SW 1271 (cell line): ENCODE measurements at places on chromosomes 1 and 21.

DNA sequence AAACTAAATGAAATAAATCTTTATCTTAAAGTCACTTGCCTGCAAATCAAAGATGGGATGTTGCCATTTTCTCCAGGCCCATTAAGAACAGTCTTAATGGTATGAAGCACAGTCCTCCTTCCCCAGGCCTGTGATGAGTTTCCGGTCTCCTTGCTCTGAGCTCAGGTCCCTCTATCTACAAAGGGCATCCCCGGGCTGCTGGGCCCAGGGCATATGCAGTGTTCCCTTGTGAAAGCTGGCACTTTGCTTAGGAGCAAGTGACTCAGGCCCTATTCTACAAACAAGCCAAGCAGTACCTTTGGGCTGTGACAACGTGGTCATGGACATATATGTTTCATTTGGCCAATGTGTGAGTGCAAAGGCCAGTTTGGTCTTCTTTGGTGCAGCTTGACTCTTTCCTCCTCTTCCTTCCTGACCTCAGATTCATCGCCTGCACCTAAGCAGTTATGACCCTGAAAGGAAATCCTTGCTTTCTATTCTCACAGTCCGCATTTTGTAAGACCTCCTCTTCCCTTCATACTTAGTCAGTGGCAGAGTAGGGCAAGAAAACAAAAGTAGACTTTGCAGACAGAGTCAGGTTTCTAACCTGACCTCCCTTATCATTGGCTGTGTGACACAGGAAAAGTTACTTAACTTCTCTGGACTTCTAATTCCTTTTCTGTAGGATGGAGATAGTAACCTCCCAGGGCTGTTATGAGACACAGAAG lies 109.5 kb downstream of the ERG start:
- no peak for DNase-seq

- DNase-seq: no peak
These were observed 81.3 kb upstream of the COL6A1 start for GRCh38 chr21:45900034-45900868.

GRCh38 chr1:221334062-221334461 lies 407.8 kb downstream of the DUSP10 start:
- no peak for DNase-seq

- no peak for DNase-seq
These were observed 12.9 kb downstream of the LACTBL1 start for GRCh38 chr1:22959545-22960360.

DNA sequence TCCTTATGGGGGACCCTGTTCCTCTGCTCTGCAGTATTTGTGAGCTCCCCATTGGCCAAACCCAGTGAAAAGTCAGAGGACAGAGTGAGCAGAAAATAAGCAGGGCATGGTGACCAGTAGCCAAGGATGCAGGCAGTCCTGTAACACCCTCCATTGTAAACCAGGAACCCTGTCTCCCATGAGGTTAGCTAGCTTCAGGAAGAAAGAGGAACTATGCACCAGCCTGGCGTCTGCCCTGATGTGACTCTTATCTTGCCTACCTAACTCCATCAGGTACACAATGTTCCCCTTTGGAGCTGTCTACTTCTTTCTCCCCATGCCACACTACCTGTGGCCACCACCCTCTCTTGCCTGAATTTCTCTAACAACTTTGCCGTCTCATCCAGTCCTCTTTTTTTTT lies 119.2 kb downstream of the LRIG2 start:
- DNase-seq: no peak

DNA sequence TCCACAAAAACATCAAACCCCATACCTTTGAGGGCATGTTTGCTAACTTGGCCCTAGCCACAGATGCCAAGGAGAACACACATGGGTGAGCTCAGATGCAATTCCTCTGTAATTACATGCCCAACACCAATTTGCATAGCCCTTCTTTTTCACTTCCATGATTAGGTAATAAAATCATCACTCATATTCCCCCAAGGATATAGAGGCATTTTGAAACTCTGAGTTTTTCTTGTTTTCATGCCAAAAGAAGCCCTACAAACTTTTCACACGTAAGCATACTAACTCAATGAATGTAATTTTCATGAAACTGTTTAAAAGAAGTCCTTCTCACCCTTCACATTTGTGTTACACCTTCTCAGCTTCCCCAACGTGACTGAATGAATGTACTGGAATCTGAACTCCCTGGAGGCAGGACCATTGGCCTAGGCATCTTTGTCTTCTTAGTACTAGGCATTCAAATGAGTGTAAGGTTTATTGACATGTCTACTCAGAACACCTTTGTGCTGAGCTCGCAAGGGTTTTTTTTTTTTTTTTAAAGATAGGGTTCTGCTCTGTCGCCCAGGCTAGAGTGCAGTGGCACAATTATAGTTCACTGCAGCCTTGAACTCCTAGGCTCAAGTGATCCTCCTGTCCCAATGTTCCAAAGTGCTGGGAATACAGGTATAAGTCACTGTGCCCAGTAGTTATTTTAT lies 31.0 kb downstream of the FBXO42 start:
- no peak for DNase-seq

- no peak for DNase-seq
These were observed 32.8 kb downstream of the DPT start for GRCh38 chr1:168696125-168696760.

GRCh38 chr1:107810291-107810951 lies 154.6 kb downstream of the VAV3 start:
- DNase-seq: no peak

- no peak for DNase-seq
These were observed 25.3 kb downstream of the SLC30A7 start for GRCh38 chr1:100921110-100921706.

- DNase-seq: no peak
These were observed 153.5 kb downstream of the HLX start for GRCh38 chr1:221032637-221033280.

DNA sequence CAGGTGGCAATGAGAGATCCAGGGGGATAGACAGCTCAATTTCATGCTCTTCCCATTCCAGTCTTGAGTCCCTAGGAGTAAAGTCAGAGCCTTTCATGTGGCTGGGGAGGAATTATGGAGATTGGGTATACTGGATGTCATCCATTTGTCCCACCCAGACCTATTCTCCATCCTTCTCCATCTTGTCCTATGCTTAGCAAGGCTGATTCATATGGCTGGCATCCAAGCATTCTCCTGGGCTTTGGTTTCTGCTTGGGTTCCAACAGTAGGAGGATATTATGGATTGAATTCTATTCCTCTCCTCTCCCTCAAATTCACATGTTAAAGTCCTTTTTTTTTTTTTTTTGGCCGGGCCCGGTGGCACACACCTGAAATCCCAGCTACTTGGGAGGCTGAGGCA lies 3.8 kb upstream of the CDC20 start:
- no peak for DNase-seq

DNA sequence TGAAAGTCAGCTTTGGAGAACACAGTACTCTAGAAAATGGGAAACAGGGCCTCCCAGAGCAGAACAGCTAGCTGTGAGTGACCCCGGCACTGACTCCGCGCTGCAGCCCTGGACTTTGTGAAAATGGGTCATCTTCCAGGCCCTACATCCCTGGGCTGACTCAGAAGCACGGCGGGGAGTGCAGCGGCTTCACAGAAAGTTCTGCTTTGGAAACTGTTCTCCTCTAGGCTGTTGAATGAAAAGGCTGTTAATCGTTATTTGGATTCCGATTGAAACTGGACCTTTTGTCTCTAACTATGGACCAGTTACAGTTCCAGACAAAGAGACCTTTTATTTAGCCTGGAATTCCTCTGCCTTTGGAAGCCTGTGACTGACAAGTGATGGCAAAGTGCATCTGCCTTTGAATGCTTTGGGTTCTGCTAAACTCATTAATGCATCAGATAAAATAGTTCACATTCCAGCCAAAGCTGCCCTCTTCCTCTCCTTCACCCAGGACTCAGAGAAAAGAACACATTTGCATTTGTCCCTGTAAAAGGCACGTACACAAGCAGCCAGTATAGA lies 144.9 kb upstream of the HOOK1 start:
- DNase-seq: no peak

- no peak for DNase-seq
These were observed 112.5 kb downstream of the MATN1 start for GRCh38 chr1:30610917-30611316.

DNA sequence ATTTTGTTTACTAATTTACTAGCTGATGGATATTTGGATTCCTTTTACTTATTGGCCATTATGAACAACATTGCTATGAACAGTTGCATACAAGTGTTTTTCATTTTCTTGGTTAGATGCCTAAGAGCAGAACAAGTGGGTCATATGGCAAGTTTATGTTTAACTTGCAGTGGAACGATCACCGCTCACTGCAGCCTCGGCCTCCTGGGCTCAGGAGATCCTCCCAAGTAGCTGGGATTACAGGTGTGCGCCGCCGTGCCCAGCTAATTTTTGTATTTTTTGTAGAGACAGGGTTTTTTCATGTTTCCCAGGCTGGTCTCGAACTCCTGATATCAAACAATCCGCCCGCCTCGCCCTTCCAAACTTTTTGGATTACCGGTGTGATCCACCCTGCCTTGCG lies 820.5 kb upstream of the TMPRSS15 start:
- DNase-seq: no peak

DNA sequence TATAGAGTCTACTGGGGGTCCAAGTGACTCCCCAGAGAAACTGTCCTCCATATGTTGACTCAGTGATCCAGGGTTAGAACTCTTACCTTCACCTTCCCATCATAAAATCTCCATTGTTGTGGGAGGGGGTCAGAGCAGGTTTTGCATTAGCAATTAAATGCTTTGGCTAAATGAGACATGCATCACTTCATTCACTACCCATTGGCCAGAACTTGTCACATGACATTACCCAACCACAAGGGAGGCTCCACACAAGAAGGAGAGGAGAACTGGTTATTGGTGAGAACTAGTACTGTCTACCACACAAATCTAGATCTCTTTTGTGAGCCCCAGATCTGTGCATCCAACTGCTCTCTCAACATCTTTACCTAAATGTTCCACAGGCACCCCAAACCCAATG lies 4.2 kb upstream of the C1orf162 start:
- no peak for DNase-seq

- no peak for DNase-seq
These were observed 130.4 kb upstream of the F3 start for GRCh38 chr1:94672001-94672400.

DNA sequence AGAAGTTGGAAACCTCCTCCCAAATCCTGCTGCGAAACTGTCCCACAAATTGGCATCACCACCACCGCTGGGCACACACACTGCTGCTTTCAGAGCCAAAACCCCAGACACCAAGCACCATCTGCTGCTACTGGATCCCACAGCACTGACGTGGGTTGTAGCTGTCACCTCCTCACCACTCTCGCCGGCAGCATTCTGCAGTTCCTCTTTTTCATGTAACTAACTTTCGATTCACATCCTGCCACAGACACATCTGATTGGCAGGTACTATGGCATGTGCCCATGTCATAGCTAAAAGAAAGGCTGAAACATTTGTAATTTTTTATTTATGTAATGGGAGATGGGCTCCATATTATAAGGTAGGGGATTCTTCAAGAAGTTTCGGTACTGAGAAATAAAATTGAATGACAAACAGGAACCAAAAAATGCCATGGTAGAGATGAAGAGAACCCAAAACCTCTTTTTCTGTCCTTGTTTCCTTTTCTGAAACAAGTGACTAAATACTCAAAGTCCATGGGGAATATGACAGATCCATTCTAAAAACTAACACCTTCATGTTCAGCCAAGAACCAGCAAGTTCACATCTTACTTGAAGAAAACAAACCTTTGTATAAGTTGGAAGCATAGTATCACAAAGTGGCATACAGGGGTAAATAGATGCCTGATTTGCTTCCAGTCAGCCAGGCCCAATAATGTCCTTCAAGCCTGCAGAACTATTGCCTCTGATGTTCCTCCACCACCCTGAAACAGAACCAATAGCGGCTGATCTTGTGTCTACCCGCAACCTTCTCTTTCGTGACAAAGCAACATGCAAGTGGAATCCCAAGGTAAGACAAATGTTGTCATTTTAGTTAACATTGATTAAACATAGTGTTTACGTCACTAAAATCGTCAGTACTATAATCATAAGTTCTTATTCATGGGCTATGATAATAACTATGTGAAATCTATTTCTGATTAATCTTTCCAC lies 26.6 kb upstream of the RGS13 start:
- DNase-seq: no peak

DNA sequence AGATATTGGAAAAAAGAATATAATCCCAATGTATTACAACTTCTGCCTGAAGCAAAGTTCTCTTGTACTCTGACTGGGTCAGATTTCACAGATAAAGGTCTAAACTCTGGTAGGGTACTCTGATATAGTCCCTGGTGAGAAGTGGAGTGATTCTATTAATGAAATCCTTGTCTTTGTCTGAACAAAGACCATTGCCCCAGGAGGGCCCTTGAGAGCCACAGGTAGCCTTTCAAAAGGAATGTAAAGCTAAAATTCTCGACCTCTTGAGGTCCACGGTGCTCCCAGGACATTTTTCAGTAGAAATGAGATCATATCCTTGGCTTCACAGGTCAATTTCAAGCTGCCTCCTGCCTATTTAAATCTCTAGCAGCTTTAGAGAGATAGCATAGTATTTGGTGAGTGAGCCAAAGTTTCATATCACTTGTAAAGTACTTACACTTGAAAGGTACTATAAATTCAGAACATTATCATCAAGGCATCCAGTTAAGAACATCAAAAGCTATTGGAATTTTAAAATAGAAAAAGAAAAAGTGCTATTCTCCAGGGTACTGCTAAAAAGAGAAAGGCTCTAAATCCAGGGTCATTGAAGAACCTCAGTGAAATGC lies 10.1 kb downstream of the TNNI3K start:
- no peak for DNase-seq

DNA sequence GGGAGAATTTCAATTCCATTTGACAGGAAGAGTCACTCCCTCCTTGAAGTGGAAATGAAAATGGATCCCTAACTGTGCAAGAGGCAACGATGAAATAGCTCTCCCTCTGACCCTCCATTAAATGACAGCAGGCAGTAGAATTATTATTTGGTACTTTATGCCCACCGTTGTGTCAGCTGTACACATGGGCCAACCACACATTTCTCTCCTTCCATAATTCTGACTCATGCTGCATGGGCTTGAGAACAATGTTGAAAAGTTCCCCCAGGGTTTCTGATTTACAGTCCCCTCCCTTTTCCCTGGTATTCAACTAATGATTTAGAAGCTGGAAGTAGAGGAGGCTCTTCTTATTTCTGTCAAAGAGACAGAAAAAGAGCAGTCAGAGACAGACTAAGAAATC lies 103.5 kb downstream of the RGS7 start:
- no peak for DNase-seq
